H1 (cell line): ENCODE measurements at places on chromosomes 2 and 18. TPM values are rescaled to one million over a fixed set of nuclear protein-coding genes. Genes with fewer than 3 reads are reported as not detected.

LIMS2 gene
- 4.8 and 4.9 TPM in 2 replicates for total RNA-seq

- no peak overlapping the region for H3K4me3 ChIP-seq
- no peaks in the 10 kb centered on the region for H3K36me3 ChIP-seq
- no peak overlapping the region for H3K27ac ChIP-seq
- DNase-seq, result no peak
- no peaks in the 10 kb centered on the region for H3K27me3 ChIP-seq
Measured at GRCh38 chr2:25334482-25334881, 7.2 kb downstream of the DNMT3A start.

RALB gene
- 16.6 and 18.2 TPM in 2 replicates for total RNA-seq

DNA sequence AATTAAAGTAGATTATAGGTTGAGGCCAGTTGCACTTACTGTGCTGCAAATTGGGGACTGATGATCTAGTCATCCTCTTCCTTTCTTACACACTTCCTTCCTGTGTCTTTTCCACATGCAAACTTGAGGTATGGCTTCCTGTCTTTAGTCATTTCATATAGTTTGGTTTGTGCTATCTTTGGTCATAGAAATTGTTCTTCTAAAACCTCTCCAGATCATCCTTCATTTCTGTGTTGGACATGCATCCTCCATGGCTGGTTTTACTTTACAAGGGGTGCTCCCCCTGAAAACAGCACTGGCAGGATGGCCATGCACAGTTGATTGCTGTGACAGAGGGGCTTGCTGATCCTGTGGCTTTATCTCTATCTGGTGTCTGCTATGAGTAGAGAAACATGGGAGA is 36.5 kb downstream of the MGAT5 start:
- no peak overlapping the region for H3K4me3 ChIP-seq
- H3K4me1 ChIP-seq, result no peaks in the 10 kb centered on the region; the same call in 1 of the 2 replicates
- no peak overlapping the region for H3K27ac ChIP-seq

GRCh38 chr2:80869858-80870438 is 565.4 kb upstream of the LRRTM1 start:
- H3K27me3 ChIP-seq, result no peaks in the 10 kb centered on the region
- H3K36me3 ChIP-seq, result no peaks in the 10 kb centered on the region
- no peaks in the 10 kb centered on the region for H3K4me1 ChIP-seq
- H3K4me3 ChIP-seq, result no peak overlapping the region

GRCh38 chr2:199798831-199799580 is 52.0 kb downstream of the FTCDNL1 start:
- H3K4me3 ChIP-seq, result no peak overlapping the region
- H3K27me3 ChIP-seq, result no peaks in the 10 kb centered on the region
- peaks cover 6% of the 10 kb centered on the region for H3K4me1 ChIP-seq
- no peaks in the 10 kb centered on the region for H3K36me3 ChIP-seq

DNA sequence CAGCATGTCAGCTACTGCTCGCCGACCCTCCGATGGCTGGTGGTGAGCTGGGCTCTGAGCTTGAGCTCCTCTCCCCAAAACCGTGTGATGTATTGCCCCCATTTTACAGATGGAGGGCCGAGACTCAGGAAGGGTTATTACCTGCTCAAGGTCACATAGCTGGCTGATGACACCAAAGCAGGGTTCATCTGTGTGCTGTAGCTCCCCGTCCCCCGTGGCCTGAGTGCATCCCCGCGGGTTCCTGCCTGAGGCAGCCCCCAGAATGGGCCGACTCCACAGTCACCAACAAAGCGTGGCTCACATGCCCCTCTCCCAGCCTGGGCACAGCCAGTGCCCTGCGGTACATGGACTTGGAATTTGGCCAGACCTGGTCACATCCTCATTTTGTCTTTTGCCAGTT is 198.6 kb downstream of the TFCP2L1 start:
- no peak for DNase-seq
- H3K36me3 ChIP-seq, result no peaks in the 10 kb centered on the region
- no peak overlapping the region for H3K4me3 ChIP-seq
- H3K27ac ChIP-seq, result no peak overlapping the region
- no peaks in the 10 kb centered on the region for H3K4me1 ChIP-seq
- H3K27me3 ChIP-seq, result no peaks in the 10 kb centered on the region

DNA sequence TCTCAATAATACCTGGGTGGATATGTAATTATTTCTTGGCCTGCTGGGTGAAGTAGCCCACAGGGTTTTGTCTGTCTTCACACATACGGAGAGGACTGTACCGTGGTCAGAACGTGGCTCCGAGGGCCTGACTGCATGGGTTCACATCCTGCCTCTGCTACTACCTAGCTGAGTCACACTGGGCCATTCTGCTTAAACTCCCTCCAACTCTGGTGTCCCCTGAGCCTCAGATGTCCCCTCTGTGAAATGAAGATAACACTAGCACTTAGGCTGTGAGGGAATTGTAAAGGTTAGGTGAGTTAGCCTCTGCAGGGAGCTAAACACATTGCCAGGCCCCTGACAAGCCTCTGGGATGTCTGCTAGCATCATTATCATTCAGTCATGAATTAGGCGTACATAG is 120.1 kb upstream of the NABP1 start:
- no peaks in the 10 kb centered on the region for H3K36me3 ChIP-seq
- no peaks in the 10 kb centered on the region for H3K4me1 ChIP-seq
- no peak overlapping the region for H3K27ac ChIP-seq
- H3K4me3 ChIP-seq, result no peak overlapping the region

DNA sequence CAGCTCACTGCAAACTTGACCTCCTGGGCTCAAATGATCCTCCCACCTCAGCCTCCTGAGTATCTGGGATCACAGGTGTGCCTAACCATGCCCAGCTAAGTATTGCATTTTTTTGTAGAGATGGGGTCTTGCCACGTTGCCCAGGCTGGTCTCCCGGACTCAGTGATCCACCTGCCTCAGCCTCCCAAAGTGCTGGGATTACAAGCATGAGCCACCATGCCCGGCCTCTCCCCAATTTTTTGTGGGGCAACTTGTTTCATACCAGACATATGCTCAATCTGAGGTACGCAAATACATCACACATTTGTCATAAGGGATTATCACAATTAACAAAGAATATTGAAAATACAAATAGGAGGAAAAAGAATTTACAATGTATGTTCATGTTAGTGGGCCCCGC is 27.7 kb downstream of the LGALSL start:
- DNase-seq, result no peak
- no peaks in the 10 kb centered on the region for H3K27me3 ChIP-seq
- H3K36me3 ChIP-seq, result no peaks in the 10 kb centered on the region
- H3K4me3 ChIP-seq, result no peak overlapping the region
- no peak overlapping the region for H3K27ac ChIP-seq
- no peaks in the 10 kb centered on the region for H3K4me1 ChIP-seq

- no peak overlapping the region for H3K27ac ChIP-seq
- peak; percentile 39 for DNase-seq
- peaks cover 34% of the 10 kb centered on the region for H3K27me3 ChIP-seq
- H3K4me1 ChIP-seq, result peaks cover 3% of the 10 kb centered on the region
- no peaks in the 10 kb centered on the region for H3K36me3 ChIP-seq
Measured at GRCh38 chr18:21218862-21219261, 23.2 kb upstream of the GREB1L start.

DNA sequence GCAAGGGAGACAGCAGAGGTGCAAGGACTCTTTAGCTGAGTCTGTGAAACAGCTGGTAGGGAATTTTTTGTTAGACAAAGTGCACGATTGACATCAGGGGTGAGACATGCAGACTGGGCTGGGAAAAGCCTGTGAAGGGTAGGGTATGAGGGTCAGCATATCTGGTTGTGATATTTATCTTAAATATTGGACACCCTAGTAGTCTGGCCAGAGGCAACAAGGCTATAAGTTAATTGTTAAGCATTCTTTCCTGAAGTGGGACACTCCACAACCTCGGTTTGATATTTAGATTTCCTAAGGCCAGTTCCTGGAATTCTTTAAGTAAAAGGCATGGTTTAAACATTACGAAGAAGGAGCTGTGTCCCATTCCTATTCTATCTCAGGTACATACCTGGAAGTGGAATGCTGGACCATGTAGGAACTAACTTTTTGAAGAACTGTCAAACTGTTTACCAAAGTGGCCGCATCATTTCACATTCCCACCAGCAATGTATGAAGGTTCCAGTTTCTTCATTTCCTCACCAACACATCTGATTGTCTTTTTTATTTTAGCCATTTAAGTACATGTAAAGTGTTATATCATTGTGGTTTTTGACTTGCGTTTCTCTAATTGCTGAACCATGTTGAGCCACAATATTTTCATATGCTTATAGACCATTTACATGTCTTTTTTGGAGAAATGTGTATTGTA is 22.5 kb downstream of the EHBP1 start:
- H3K27me3 ChIP-seq, result no peaks in the 10 kb centered on the region
- no peak for DNase-seq

KCNE4 gene
- 0.09 TPM in 1 of 2 replicates, not detected in the other for total RNA-seq

TSN gene
- 96.1 and 96.3 TPM in 2 replicates for total RNA-seq

C2orf76 gene
- 5.0 and 6.2 TPM in 2 replicates for total RNA-seq

- no peaks in the 10 kb centered on the region for H3K4me1 ChIP-seq
- DNase-seq, result no peak
- no peak overlapping the region for H3K27ac ChIP-seq
- no peak overlapping the region for H3K4me3 ChIP-seq
Measured at GRCh38 chr2:86482034-86482433, 40.9 kb downstream of the KDM3A start.

DNA sequence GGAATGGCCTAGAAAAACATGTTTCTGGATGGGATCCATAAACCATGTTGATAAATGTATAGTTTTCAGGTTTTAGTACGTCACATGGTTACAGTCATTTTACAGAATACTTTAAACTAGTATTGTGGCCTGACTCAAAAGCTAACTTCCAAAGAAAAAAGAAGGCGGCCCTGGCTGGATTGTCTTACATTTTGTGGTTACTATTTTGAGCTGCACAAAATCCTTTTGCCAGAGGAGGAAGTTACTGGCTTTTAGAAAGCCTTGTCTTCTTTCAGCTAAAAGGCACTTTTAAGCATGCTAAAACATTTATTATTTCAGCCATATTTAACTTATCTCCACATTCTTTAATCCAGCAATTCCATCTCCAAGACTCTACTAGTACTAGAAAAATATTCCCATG is 227.9 kb downstream of the CDH2 start:
- H3K36me3 ChIP-seq, result no peaks in the 10 kb centered on the region
- no peak for DNase-seq
- no peaks in the 10 kb centered on the region for H3K4me1 ChIP-seq

DNA sequence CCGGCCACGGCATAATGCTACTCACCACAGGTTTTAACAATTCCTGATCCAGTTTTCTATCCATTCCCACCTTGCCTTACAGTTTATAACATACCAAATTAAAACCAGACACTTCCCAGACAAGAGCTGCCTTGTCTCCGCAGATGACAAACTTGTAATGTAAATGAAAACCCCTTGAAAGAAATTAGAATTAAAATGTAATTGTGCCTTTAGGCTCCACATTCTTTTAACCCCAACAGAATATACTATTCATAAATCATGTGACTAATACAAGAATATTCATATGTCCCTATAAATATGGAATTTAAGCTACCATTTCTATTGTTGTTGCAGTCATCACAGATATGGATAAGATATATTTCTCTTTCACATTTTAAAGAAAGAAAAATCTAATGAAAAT is 69.9 kb upstream of the ZBTB14 start:
- no peaks in the 10 kb centered on the region for H3K27me3 ChIP-seq
- H3K36me3 ChIP-seq, result no peaks in the 10 kb centered on the region
- no peak overlapping the region for H3K27ac ChIP-seq
- H3K4me1 ChIP-seq, result no peaks in the 10 kb centered on the region
- DNase-seq, result no peak

VIT gene
- not detected in 2 replicates for total RNA-seq

CPO gene
- 1.3 and 1.9 TPM in 2 replicates for total RNA-seq

GRCh38 chr2:174051741-174052583 is 86.8 kb upstream of the SP3 start:
- no peak for DNase-seq
- H3K4me1 ChIP-seq, result peaks cover 18% of the 10 kb centered on the region
- no peaks in the 10 kb centered on the region for H3K36me3 ChIP-seq
- H3K27ac ChIP-seq, result no peak overlapping the region
- no peak overlapping the region for H3K4me3 ChIP-seq

GRCh38 chr2:204346906-204347305 is 198.4 kb upstream of the PARD3B start:
- H3K27ac ChIP-seq, result no peak overlapping the region
- H3K4me1 ChIP-seq, result no peaks in the 10 kb centered on the region
- DNase-seq, result no peak

DNA sequence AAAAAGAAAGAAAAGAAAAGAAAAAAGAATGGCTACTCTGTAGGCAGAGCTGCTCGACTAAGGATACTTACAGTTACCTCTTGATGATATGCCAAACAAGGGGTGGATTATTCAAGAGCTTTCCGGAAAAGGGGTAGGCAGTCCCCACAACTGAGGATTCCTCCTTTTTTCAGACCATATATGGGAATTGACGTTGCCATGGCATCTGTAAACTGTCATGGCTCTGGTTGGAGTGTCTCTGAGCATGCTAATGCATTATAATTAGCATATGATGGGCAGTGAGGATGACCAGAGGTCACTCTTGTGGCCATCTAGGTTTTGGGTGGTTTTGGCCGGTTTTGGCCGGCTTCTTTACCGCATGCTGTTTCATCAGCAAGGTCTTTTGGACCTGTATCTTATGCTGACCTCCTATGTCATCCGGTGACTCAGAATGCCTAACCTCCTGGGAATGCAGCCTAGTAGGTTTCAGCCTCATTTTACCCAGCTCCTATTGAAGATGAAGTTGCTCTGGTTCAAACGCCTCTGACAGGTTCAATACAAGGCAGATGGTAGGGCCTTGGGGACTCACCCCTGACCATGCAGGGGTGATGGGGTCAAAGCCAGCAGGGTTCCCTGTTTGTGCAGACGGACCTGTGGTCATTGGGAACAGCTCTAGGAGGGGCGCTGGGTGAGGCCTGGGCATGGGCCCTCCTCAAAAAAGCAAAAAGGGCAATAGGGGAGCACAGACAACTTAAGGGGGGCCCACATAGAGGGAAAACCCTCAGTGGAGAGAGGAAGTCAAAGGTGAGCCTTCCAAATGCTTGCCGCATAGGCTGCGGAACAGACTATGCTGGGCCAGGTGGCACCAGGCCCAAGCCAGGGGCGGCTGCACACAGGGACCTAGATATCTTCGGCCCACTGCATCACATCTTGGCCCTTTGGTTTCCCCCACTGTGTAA is 251.2 kb upstream of the RAB6C start:
- no peak for DNase-seq
- no peaks in the 10 kb centered on the region for H3K36me3 ChIP-seq
- no peaks in the 10 kb centered on the region for H3K27me3 ChIP-seq
- no peak overlapping the region for H3K27ac ChIP-seq

IL18RAP gene
- total RNA-seq, result not detected in 2 replicates

GPR39 gene
- total RNA-seq, result 0.63 and 0.65 TPM in 2 replicates

CRYGC gene
- not detected in 2 replicates for total RNA-seq

FAM110C gene
- 13.2 and 15.4 TPM in 2 replicates for total RNA-seq

- H3K4me1 ChIP-seq, result peaks cover 2% of the 10 kb centered on the region
- H3K36me3 ChIP-seq, result no peaks in the 10 kb centered on the region
- no peak overlapping the region for H3K27ac ChIP-seq
- no peak for DNase-seq
- H3K4me3 ChIP-seq, result no peak overlapping the region
Measured at GRCh38 chr2:25347205-25347815, 5.6 kb upstream of the DNMT3A start.

SIGLEC15 gene
- 0.37 and 0.54 TPM in 2 replicates for total RNA-seq

DNA sequence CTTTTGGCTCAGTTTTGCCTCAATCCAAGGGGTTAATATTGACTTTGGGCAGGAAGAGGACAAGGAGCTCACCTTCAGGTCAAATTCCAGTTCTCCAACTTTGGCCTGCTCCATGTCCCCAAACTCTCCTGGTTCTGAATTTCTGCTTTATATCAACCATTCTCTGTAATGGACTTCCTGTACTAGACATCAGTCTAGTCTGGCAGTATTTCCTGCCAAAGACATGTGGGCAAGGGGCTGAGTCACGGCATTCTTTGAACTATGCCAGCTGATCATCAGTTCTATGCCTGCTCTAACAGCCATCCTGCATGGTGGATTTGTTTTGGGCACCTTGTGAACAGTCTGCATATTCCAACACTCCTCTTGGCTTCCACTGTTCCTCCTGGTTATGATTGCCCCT is 199.4 kb downstream of the ZEB2 start:
- no peak for DNase-seq
- H3K27ac ChIP-seq, result no peak overlapping the region
- H3K36me3 ChIP-seq, result no peaks in the 10 kb centered on the region
- no peaks in the 10 kb centered on the region for H3K27me3 ChIP-seq
